ENCODE measurements at places on chromosomes 1 and 21.

DNA sequence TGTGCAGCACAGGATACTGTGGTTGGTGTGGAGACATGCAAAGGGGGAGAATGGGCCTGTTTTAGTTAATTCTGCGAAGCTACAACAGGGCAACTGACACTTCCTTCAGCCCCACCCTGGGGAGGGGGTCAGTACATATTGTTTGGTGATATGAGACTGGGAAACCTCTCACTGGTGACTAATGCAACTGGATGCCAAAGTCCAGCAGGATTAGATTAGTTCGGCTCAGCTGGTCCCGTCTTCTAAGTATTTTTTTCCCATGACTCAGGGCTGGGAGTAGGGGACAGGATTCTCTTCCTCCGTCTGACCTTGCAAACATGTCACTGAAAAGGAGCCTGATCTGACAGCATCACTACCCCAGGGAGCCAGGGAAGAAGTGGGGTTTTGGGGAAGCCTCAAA is 43.0 kb downstream of the PLXNA2 start:
- DNase-seq: no peak

DNA sequence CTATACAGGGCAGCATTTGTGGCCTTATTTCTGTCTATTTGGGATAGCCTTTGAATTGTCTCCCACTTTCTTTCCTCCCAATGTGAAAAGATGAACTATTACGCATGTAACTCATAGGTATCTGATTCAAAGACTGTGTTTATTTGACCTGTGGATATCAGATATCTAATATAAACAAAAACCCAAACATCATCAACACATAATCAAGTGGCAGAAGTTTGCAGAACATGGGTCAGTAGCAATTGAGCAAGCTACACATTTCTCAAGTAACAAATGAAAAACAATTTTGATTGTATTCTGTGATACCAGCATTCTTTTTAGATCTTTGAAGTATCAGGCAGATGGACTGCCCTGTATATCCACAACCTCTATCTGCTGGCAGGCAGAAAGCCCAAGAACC is 490.5 kb upstream of the ADGRL2 start:
- no peak for DNase-seq

- DNase-seq: no peak
Observed at GRCh38 chr1:53929246-53929960, 16.1 kb downstream of the IFT25 start.

- DNase-seq: no peak
Observed at GRCh38 chr1:185463433-185463832, 146.4 kb upstream of the IVNS1ABP start.

DNA sequence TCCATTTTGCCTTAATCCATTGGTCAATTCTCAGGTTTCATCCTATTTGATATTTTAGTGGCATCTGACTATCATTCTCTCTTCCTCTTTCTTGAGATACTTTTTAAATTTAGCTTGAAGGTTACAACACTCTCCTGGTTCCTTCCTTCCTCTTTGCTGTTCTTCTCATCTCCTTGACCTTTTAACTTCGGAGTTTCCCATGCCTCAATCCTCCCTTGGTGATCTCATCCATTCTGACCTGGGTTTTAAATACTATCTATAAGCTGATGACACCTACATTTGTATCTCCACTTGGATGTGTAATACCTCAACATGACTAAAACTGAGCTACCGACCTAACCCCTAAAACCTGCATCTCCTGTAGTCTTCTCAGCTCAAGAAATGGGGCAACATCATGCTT is 4.8 kb upstream of the ZNF687 start:
- no peak for DNase-seq
